ENCODE measurements at places on chromosomes 3 and 15.

DNA sequence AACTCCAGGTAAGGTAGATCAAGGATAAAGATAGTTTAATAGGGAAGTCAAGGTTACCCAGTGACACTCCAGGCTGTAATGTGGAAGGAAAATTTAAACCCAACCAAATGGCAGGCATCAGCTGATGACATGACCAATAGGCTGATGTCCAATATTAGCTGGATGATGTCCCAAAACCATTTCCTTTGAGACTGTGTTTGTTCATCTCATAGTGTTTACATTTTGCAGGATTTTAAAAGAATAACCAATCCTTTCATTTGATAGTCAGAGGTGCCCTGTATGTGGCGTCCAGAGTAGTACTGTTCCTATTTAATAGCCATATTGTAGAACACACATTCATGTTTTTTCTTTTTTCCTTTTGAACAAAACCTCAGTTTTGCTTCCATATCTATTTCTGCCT, 23.3 kb upstream of the TMEM158 start:
- no peak for DNase-seq

DNA sequence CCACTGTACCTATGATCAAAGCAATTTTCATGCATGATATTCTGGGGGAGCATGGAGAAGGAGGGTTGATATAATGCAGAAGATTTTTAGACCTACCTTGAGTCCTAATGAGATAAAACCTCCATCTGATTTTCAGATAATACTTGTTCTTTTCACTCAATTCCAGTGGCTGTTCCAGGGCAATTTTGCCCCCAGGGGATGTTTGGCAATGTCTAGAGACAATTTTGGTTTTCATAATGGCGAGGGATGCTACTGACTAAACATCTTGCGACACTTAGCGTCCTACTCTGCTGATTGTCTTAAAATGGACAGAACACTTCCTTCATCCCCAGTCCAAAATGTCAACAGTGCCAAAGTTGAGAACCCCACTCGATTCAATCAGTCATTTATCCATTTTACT, 26.6 kb downstream of the AGBL1 start:
- no peak for DNase-seq

- no peak for DNase-seq
Observed at GRCh38 chr3:184337399-184337714, at the start of gene FAM131A. Gene FAM131A, plus strand, starts transcription at chr3:184337600. Its CDS starts 31 bp downstream, at chr3:184337631.

DNA sequence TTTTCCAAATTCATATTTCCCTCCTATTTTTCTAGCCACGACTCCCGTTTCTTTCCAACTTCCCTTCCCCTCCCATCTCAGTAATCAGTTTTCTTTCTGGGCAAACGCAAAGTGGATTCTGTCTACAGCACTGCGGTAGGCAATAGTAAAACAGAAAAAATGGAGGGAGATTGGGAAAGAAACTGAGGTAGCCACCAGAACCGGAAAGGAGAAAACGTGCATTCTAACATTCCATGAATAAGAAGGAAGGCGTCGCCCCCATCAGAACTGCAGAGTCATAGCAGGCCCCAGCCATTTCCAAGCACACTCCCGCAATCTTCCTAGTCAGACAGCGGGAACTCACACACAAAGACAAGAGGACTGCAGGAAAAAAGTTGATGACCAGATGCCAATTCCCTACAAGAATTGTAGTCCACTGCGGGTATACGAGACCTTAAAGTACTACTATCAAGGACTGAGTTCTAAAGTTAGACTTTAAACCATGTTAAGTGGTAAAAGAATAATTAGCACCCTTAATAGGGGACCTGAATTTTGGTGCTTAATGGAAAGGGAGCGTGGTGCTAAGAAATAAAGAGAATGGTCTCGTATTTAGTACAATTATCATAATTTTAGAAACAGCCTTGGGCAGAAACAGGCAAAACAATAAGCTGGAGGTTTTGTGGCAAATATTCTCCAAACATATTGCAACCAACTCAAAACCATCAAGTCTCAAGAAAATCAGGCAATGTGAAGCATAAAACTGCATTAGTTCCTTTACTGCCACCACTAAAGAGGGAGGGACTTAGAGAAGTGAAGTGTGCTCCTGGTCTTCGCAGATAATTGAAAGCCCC, 1.4 kb downstream of the PFN2 start:
- peak; percentile 77 for DNase-seq
